ENCODE measurements at places on chromosomes 16 and 17.
A peak's percentile ranks its signal among the peaks of the same experiment; 100 is the strongest.

DNA sequence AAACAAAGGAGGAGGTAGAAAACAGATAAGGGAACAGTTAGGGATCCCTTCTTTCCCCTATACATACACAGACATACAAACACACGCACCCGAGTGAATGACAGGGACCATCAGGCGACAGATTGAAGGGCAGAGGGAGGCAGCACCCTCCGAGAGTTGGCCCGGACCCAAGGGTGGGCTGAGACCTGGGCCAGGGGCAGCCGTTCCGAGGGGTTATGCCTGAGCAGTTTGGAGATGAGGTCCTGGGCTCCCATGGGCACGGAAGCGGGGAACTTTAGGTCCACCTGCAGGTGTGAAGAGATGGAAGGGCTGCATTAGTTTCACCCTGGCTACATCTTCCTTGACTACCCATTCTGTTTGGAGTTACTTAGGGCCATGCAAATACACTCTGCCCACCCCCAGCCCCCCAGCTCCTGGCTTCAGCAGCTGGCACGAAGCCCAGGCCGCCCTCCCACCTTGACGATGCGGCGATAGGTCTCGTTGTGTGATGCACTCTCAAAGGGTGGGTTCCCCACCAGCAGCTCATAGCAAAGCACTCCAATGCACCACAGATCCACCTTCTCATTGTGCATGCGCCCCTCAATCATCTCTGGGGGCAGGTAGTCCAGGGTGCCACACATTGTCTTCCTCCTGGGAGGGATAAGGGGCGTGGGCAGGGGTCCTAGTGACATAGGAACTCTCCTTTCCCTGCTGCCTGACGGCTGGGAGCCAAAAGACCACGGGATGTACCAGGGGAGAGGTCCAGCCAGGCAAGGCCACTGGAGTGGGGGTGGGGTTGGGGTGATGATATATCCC, 5.4 kb downstream of the AURKB start:
- no peak for DNase-seq

- DNase-seq: no peak
Observed at GRCh38 chr16:52572656-52573055, 25.7 kb upstream of the TOX3 start.

DNA sequence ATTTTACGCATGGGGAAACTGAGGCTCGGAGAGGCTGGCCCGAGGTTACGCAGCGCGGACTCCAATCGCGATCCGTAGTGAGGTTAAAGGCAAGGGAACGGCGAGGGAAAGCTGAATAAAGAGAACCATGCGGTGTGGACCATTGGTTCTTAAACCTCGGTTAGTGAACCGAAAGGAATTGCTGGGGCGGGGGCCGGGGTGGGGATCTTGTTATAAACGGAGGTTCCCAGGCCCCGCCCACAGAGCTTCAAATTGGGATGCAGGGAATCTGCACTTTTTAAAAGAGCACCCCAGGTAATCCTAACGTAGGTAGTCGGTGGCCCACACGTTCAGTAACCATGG, 524 bp downstream of the IQCK start:
- DNase-seq: no peak

GRCh38 chr16:9860876-9861275, 321.4 kb downstream of the GRIN2A start:
- no peak for DNase-seq

- no peak for DNase-seq
Observed at GRCh38 chr17:11779892-11780291, 181.6 kb downstream of the DNAH9 start.

GRCh38 chr17:38320482-38320881, 23.3 kb downstream of the GPR179 start:
- DNase-seq: no peak

GRCh38 chr16:11016993-11017392, 72.6 kb downstream of the CLEC16A start:
- DNase-seq: peak; percentile 74

- DNase-seq: no peak
Observed at GRCh38 chr16:54110016-54110981, 176.3 kb downstream of the IRX3 start.

DNA sequence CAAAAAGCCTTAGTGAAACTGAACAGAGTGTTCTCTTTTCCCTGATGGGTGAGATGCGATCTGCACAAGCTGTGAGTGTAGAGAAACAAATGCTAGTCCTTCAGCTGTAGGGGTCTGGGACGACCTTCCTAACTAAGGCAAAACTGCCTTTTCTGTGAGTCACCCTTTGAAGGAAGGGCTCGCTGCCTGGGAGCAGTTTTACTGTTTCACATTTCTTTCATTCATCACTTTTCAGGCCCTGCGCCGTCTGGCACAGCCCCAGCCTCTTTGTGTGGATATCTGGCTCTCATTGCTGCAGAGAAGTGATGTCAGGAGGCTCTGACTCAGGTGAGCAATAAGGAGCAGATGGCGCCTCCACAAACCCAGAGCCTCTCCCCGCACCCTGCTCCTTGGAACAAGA, 57.4 kb downstream of the HS3ST3A1 start:
- no peak for DNase-seq

DNA sequence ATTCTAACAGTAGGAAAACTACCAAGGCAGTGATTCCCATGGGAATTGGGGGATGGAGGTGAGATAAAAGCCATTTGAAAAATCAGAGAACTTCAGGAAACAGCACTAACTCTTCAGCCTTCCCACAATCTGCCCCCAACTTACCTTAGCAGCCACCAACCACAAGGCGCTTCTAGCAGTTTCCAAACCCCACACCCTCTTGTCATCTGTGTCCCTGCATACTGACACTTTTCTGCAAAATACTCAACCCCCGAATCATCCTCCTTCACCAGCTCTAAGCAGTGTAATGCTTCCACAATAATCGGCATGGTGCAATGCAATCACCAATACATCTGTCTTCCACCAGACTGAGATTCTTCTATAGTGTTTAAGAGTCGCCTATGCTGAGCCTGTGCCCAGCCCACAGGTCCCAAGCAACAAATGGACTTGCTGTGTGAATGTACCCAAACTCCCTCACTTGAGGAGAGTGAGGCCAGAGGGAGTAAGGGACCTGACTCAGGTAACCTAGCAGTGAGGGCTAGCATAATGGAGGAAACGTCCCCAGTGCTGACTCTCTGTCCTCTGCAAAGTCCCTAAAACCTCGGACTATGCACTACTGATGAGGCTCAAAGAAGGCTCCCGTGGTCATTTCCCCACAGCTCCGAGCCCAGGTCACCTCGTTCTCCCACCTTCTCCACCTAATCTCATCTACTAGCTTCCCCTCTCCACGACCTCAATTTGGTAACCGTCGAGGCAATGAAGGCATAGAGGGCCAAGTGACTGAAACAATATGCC, 943 bp downstream of the DYNC1LI2 start:
- DNase-seq: no peak

DNA sequence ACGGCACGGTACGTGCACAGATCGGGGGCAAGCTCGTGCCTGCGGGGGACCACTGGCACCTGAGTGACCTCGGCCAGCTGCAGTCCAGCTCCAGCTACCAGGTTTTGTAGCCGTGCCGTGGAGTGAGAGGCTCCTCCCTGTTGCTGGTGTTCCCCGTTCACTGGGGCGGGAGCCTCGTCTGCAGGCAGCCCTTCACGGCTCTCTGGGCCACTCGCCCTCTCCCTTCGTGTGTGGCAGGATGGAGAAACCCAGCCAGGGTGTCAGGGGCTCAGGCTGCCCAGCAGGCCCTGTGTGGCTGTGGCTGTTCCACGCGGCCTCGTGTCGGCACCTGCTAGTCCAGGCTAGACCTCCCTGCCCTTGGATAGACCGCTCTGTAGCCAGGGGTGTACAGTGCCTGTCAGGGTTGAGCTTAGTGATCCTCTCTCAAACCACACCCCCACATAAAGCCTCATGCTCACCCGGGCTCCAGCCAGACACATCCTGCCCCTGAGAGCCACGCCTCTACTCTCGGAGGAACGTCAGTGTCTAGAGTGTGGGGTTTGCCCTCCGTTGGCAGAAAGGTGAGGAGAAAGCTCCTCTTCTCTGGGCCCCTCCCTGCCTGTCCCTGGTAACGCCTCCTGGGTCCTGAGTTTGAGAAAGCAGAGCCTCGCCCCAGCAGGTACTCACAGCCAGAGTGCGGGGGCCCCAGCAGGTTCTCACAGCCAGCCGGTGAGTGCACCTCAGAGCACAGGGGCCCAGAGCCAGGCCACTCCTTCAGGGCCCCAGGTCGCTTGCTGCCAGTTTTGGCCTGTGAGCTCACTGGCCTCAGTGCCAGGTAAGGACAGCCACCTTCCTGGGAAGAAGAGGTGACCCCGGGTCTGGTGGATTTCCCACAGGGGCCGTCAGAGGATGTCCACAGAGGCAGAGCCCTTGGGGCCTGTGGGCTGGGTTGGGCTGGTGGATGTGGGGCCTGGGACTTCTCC, 27.7 kb downstream of the NME3 start:
- no peak for DNase-seq

DNA sequence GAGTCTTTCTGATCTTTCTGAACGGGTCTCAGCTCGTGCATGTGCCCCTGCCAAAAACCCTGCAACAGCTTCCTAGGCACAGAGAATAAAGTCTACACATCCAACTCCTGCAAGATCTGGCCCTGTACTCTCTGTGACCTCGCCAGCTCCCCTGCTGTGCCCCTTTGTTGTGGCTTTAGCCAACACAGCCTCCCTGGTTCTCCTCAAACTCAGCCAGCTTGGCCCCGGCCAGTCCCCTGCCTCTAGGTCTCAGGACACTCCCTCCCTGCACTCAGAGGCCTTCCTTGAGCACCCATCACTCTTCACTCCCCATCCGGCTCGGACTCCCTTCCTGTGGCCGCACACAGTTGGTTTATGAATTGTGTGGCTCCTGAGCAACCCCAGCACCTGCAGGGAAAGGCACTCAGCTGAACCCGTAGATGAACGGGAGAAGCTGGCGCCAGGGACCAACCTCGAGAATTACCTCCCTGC, 1.4 kb downstream of the CEP131 start:
- peak; percentile 54 for DNase-seq

DNA sequence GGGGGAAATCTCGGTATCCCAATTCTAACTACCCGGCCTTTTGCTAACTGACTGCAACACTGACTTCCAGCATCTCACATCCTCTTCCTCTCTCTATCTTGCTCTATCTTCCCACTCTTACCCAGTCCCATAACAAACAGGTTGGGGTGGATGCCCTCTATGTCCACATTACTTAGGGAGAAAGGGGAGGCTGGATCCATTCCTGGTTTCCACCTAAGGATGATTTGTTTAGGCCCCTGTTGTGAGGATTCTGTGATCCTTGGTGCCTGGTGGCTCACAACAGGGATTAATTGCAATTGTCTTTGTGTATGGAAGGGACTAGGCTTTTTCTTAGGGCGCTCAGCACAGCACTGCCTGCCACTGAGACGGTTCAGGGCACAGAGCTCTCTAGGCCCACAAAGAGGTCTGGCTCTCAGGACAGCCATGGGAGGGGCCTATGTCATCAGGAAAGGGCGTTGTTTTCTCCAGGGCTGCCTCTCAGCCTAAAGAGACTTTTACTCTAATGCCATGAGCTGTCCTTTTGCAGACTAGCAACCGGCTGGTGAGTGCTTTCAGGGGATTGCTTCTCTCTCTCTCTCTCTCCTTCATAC, 612.1 kb upstream of the SALL1 start:
- no peak for DNase-seq

GRCh38 chr16:17205279-17206211, 265.2 kb downstream of the XYLT1 start:
- no peak for DNase-seq

GRCh38 chr17:37719866-37720265, 25.0 kb downstream of the HNF1B start:
- DNase-seq: no peak

DNA sequence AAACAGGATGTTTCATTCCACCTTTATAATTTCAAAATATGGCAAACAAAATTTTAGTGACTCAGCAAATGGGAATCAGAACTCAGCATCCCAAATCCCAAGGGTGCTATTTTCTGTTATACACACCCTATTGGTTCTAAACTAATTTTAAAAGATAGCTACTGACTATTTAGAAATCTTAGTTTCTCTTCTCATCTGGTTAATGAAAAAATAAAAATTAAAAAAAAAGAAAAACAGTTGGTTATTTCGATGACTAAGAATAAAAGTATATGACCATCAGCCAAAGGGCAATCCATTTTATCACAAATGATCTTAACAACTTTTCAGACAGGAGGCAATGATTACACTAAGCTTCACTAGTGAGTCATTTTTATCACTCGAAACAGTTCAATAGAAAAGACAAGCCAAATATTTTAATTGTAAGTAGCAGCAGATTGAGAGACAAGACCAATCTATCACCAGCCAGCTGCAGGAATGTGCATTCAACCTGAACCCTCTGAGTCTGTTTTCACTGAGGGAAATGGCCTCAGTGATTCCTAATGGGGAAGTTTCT, 15.2 kb downstream of the PHLPP2 start:
- no peak for DNase-seq

DNA sequence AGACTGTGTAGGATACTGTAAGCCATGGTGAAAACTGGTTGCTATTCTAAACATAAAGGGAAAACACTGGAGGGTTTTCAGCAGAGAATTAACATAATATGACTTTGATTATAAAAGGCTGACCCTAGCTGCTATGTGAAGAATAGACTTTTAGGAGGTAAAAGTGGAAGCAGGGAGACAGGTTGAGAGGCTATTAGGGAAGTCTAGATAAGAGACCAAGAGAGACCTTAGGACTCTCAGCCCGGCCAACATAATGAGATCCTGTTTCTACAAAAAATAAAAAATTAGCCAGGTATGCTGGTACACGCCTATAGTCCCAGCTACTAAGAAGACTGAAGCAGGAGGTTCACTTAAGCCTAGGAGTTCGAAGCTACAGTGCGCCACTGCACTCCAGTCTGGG, 393.2 kb upstream of the PMFBP1 start:
- DNase-seq: no peak

- no peak for DNase-seq
Observed at GRCh38 chr16:14041164-14041563, 30.0 kb upstream of the MRTFB start.

- DNase-seq: no peak
Observed at GRCh38 chr16:87126403-87127025, 190.7 kb downstream of the C16orf95 start.

DNA sequence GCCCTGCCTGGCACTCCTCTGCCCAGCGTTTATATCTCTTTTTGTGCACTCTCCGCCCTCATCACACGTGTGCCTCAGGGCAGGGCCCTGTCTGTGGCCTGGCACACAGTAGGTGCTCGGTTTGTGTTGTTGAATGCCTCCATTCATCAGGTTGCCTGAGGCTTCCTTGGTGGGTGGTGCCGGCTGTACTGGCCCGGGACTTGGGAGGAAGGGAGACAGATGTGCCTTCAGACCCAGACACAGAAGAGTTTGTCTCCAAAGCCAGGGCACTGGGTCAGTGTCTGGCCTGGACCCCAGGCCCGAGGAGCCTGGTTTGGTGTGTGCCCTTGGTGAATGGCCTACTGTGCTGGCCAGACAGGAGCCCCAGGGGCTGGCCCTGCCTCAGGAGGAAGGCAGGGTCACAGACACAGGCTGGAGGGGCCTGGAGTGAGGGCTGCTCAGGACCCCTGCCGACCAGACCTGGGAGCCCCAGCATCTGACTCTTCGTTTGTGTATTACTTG, 71.6 kb downstream of the RAI1 start:
- no peak for DNase-seq

All from psoas muscle (tissue), 8 donors.